ENCODE measurements at places on chromosomes 2 and 18.
A peak's percentile ranks its signal among the peaks of the same experiment; 100 is the strongest.

- no peak for DNase-seq
Measured at GRCh38 chr18:62437235-62438017, 85.4 kb upstream of the ZCCHC2 start.

GRCh38 chr2:60414495-60415138, 138.8 kb downstream of the BCL11A start:
- DNase-seq = no peak

GRCh38 chr2:221380062-221380461, 192.0 kb downstream of the EPHA4 start:
- no peak for DNase-seq

GRCh38 chr2:39059366-39059952, 61.4 kb downstream of the SOS1 start:
- no peak for DNase-seq

DNA sequence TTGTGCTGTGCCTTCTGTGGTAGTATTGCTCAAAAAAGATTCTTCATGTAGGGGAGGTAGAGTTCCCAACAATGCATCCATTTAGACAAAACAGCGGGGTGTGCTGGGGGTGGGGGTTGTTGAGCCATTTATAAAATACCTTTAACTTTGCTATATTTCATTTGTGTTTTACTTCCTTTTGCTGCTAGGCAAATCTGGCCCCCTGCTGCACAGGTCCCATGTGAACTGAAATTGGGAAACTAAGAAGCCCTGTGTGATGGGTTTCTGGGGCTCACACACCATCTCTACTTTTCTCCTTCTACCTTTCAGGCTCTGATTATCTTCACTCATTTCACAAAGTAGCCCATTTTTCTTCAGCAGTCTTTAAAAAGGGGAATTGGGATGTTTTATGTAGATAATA, 52.7 kb upstream of the ITGA4 start:
- no peak for DNase-seq

- no peak for DNase-seq
Measured at GRCh38 chr2:220455351-220455990, 828.0 kb downstream of the SLC4A3 start.

- DNase-seq = no peak
Measured at GRCh38 chr2:170013802-170014551, 164.0 kb upstream of the MYO3B start.

GRCh38 chr2:197034292-197034691, 107.8 kb upstream of the PGAP1 start:
- no peak for DNase-seq

- DNase-seq = no peak
Measured at GRCh38 chr2:11560806-11561205, 27.0 kb downstream of the GREB1 start.

DNA sequence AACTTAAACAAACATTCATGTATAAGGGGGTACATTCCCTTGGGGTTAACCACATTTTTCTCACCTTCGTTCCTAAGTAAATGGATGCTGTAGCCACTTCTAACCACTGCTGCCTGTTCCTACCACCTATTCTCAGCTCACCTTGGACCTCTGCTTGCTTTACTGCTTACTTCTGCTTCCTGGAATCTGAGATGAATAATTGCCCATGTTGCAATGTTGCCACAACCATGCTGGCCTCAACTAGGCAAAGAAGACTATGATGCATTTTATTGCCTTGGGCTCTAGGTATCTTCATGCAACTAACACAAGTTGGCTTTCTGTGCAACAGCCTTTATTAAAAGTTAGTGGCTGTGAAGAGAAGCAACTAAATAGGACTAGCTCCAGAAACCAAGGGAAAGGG, 106.3 kb upstream of the TCF4 start:
- DNase-seq = no peak

- DNase-seq = no peak
Measured at GRCh38 chr2:95272299-95272751, 1.9 kb upstream of the PROM2 start.

DNA sequence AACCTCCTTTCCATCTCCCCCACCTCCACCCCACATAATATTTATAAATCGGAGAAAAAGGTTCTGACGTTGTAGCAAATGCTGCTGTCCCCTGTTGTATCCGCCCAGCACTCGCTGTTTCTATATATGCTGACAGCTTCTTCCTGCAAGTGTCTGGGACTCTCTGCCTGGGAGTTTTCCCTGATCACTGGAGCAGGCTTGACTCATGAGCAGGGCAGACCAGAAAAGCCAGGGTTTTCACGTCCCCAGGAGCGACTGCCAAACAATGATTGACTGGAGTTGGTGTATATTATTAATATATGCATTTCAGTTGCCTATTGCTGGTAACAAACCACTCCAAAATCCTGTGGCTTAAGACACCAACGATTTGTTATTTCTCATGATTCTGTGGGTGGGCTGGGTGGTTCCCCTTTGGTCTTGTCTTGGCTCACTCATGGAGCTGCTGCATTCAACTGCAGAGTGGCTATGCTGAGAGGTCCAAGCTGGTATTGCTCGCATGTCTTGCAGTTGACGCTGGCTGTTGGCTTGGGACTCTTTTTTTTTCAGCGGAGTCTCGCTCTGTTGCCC, 21.2 kb upstream of the ASXL2 start:
- no peak for DNase-seq

GRCh38 chr18:11322006-11322405, 172.6 kb upstream of the PIEZO2 start:
- no peak for DNase-seq

DNA sequence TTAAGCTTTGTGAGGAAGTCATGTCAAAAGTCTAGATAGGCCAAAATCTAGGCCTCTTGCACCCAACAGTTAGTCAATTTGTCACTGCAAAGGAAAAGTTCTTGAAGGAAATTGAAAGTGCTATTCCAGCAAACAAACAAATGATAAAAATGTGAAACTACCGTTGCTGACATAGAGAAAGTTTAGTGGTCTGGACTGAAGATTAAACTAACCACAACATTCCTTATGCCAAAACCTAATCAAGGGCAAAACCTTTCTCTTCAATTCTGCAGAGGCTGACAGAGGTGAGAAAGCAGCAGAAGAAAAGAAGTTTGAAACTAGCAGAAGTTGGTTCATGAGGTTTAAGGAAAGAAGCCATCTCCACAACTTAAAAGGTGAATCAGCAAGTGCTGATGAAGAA, 44.0 kb upstream of the LRRTM4 start:
- no peak for DNase-seq

GRCh38 chr2:105244451-105244850, 2.9 kb downstream of the GPR45 start:
- no peak for DNase-seq

DNA sequence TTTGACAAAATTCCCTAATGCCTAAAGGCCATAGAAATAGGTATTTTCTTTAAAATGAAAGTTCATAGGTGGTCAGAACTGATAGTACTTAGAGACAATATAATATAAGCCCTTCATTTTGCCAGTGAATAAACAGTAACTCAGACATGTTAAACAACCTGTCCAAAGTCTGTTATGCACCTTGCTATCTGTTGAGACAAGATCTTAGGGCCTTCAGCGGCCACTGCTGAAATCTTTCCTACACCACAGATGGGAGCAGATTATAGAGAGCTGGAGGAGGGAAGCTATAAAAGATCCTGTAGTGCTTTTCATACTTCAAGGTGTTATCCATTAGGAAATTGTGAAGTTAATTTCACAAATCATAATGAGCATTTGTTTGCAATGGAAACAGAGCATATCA, 13.8 kb downstream of the CERKL start:
- no peak for DNase-seq

- no peak for DNase-seq
Measured at GRCh38 chr2:64987956-64988419, 1.2 kb upstream of the SLC1A4 start.

DNA sequence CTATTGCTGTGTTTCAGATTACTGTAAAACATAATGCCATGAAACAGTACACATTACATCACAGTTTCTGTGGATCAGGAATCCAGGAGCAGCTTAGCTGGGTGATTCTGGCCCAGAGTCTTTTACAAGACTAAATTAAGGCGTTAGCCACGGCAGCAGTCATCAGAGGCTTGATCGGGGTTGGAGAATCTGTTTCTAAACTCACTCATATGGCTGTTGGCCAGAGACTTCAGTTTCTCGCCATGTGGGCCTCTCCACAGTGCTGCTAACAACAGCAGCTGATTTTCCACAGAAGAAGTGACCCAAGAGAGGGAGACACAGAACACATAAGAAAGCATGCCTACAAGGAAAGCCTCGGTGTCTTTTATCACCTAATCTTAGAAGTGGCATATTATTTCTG, 89.2 kb upstream of the MYO3B start:
- DNase-seq = no peak

DNA sequence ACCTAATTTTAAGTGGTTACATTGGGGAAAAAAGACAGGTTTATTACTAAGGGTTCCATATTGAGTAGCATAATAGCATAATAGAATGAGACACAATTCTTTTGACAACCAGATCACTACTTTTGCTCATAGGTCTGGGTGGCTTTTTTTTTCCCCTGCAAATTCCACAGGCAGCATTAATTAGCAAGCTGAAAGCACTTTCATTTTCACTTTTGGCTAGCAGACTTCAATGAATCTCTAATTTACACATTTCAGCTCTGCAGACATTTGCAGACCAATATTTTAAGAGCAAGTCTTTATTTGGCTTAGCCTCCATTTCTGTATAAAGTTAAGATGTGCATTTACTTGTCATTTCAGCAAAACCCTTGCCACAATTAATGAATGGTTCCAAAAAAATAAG, 185.5 kb downstream of the NOL4 start:
- DNase-seq = no peak

- DNase-seq = peak; percentile 52
Measured at GRCh38 chr2:54570925-54571694, 115.0 kb downstream of the SPTBN1 start.

DNA sequence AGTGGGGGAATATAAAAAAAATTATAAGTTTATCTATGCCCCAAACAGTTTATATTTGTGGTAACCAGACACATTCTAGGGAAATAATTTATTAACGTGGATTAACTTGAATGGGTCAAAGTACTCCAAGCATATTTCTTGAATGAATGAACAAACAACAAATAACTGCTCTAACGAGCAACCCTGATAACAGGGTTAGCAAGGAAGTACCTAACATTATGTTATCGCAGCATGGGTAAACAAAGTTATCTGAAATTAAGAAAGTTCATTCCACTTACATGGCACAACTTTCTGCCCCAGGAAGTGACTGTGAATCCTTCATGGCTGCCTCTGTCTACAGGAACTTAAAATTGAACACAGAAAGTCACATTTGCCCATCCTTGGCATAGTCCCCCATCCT, 812.9 kb upstream of the ACVR2A start:
- DNase-seq = no peak

DNA sequence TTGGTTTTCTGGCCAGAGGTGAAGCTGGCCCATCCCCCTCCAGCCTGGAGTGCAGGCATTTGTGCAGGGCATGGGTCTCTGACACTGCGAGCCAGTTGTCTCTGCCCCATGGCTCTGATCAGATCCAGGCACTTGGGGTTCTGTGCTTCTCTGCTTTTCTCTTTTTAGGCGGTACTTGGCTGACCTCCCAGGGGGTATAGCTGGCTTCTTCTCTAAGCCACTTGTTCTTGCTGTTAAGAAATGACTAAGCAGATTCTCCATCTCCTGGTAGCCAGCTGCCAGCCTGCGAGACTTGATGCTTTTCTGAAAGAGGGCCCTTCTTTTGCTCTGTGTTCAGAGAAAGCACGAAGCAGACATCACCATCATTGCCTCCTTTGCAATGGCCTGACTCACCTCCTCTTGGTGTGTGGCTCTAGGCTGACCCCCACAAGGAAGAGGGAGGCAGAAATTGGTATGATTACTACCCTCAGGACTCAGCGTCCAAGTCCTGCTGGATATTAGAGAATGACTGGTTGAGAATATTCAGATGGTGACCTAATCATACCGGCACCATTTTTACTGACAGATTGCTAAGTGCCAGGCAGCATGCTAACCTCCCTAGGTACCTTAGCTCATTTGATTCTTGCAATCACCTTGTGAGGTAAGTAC, 32.7 kb downstream of the TNP1 start:
- no peak for DNase-seq

GRCh38 chr2:109692013-109692743, 78.0 kb downstream of the SOWAHC start:
- DNase-seq = no peak

- DNase-seq = no peak
Measured at GRCh38 chr18:77653792-77654191, 404.1 kb downstream of the GALR1 start.

GRCh38 chr2:202494300-202495229, 118.4 kb downstream of the BMPR2 start:
- no peak for DNase-seq

GRCh38 chr18:73446502-73446901, 578.7 kb upstream of the NETO1 start:
- DNase-seq = no peak

DNA sequence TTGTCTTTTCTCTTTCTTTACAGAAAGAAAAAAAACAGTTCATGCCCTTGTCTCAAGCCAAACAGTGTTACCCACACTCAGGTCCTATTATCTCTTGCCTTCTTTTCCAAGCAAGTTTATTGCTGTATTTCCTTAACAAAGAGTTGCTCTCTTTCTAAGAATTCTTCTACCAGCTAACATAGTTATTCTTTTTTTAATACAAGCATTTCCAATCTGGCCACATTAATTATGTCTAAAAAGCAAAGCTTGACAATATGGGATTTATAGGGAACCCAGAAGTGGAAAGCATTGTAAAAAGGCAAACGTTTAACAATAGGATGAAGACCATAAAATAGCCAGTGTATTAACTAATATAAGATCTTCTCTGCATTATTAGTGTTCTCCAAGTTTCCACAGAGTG, 272.5 kb upstream of the CWC22 start:
- no peak for DNase-seq

- no peak for DNase-seq
Measured at GRCh38 chr2:174600349-174600748, 2.7 kb upstream of the WIPF1 start.

DNA sequence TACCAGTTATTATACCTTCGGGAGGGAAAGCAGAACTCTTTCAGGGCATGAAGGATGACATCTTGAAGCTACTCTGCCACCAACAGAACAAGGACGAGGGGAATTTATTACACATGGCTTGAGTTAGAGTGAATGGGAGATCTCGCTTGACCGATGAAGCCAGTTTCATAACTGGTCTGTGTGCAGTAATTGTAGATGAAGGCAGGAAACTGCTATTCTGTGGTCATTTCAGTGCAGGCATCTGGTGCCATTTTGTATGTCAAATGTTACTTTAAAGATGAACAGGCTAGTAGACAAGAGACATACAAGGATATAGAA, 20.5 kb downstream of the GREB1 start:
- no peak for DNase-seq

- no peak for DNase-seq
Measured at GRCh38 chr18:457521-458412, 42.7 kb downstream of the COLEC12 start.

GRCh38 chr2:174171686-174172445, 76.5 kb downstream of the OLA1 start:
- DNase-seq = no peak

Data from stimulated activated CD4-positive, alpha-beta T cell treated with anti-CD3 and anti-CD28 coated beads, Interleukin-4, amount 100 ng/mL, for 4 hours (primary cell).